ENCODE measurements at places on chromosomes 1 and 21.

DNA sequence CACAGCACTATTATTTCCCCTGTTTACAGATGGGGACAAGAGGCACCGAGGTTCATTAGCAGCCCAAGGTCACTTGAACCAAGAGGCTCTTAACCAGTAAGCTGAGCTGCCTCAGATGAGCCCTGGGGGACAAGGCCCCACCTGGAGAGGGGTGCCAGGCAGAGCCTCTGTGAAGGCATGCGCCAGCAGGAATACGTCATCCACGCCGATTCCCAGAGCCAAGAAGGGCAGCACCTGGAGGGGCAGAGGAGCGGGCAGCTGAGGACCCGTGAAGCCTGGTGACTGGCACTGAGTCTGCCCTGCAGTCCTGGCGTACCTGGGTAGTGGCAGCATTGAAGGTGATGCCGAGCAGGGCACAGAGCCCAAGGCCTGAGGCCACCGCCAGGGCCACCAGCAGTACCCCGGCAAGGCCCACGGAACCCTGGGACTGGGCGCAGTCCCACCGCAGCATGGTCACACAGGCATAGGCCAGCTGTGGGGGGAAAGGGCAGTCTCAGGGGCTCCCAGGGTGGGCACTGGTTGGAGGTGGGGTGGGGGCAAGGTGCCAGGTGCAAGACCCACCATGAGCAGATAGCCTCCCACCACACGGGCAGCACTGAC is 14.1 kb downstream of the PTCH2 start:
- no peak for DNase-seq

DNA sequence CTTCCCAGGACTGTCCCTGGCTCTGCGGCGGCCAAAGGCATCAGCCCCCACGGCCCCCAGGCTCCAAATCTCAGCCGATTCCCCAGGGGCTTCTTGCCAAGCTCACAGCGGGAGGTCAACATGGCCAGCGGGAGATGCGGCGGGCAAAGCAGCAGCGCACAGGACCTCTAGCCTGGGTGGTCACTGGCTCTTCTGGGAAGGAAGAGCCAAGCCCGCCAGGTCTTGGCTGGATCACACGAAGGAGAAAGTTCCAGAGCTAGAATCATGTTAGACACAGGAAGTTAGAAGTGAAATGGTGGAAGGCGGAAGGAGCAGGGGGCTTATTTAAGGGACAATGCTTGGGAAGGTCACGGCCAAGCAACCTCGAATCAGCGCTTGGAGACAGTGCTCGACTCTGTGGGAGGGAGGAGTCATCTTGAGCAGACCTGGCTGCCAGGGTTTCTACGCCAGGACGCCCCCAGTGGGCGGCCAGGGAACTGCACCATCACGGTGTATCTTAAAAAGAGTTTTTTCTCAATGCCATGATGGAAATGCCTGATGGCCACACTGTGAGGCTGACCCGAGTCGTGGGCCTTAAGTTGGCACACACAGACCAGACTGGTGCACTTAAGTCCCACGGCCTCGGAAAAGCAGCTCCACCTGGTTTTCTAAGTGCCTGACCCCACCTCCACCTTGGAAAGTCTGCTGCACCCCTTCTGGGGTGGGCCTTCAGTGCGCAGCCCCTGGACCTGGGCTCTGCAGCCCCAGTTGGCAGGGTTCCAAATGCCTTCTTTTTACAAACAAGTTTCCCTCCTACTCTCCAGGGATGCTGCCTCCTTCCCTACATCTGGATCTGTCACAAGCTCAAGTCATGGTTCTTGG is 29.3 kb downstream of the SLC66A1 start:
- DNase-seq = peak; percentile 75

GRCh38 chr1:47996406-47997226 is 569 bp downstream of the TRABD2B start:
- DNase-seq = no peak

DNA sequence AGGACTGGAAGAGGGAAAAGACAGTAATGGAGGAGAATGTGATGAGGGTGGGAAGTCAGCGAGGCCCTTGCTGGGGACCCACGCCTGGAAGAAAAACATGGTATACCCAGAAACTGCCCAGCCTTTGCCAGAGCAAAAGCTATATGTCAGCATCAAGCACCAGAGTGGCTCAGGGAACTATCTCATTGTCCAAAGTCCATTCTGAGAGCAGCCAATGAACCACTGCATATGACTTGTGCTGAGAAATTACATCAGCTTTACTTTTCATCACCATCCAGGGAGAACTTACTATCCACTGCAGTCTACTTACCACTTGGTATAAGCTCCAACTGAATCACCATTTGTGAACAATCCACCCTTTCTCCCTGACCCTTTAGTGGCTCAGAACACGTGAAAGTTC is 148.1 kb downstream of the TTLL7 start:
- DNase-seq = no peak

DNA sequence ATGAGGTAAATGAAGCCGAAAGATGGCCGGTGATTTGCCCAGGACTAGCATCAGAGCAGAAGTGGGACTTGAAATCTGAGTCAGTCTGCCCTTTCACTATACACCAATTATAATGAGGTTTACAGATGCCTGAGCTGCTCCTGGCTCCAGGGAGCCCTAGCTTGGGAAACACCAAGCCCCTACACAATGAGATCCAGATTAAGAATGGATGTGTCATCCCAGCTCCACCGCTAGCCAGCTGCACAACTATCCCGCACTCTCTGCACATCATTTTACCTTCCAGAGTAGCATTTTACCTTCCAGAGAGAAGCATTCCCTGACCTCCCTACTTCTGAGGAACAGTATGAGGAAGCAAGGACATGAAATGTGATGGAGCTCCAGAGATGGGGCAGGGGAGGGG is 27.0 kb downstream of the SERTAD4 start:
- no peak for DNase-seq

DNA sequence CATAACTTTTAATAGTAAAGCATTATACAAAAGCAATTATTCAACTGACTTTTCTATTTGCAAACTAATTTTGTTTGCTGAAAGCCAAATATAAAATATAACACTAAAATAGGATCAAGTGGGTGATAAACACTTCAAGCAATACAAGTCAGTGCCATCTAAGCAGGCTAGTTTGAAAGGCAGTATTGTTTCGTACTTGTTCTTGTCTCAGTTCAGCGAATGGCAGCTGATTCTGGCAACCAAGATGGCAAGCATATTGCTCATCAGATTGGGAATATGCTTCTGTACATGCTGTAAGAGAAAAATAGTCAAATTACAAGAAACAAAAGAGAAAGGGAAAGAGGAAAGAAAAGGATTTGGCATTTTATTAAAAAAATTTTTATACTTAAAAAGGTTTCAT is 7.5 kb downstream of the TMEM59 start:
- no peak for DNase-seq

- DNase-seq = no peak
Observed at GRCh38 chr1:230518511-230518910, 92.4 kb upstream of the PGBD5 start.

Data from activated CD4-positive, alpha-beta T cell treated with anti-CD3 and anti-CD28 coated beads, Interleukin-2, amount 50 U/mL, for 4 hours (primary cell).